Activated CD8-positive, alpha-beta memory T cell treated with anti-CD3 and anti-CD28 coated beads for 24 hours (primary cell): ENCODE measurements at places on chromosomes 7 and 10.

DNA sequence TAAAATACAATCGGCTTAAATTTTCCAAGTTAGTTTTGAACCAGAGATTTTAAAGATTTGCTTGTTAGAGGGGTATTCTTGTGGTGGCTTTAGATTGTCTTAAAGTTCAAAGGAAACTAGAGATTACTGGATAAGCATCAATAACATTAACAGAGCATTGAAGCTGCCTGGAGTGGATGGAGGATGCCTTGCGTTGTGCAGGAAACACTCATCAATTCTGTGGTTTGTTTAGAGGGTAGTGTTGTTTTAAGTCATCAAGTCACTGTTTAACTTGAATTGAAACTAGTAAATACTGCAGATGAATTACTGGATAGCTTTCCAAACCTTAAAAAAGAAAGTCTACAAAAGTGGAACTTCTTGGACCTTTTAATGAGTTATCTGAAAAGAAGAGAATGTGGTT is 218.6 kb downstream of the CELF2 start:
- DNase-seq: no peak

- DNase-seq: no peak
These were observed 125.6 kb upstream of the TBX20 start for GRCh38 chr7:35379481-35379880.

DNA sequence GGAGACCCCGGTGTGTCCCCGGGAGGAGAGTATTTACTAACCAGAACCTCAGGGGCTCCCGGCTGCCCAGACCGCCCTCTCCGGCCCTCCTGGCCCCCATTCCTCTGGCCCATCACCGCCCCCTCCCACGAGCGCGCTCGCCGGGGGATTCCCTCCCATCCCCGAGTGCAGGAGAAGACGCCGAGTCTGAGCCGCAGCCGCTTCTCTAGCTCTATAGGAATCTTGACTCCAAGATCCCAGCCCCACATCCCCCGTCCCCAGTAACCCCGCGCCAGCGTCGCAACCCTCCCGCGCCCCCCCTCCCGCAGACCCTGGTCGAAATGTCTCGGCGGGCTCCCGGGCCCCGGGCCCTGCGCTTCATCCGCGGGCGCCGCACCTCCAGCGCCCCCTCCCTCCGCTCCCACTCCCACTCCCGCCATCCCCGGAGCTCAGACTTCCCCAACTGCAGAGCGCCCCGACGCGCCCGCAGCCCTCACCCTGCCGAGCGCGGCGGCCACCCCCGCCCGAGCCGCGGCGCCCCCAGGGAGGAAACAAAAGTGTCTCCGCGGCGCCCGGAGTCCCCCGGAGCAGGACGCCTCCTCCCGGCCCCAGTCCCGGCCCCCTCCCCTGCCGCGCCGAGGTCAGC is 541 bp downstream of the ELMO1 start:
- no peak for DNase-seq

- no peak for DNase-seq
These were observed 13.6 kb downstream of the CFTR start for GRCh38 chr7:117493460-117493859.

GRCh38 chr10:26464632-26465280 is 26.6 kb downstream of the APBB1IP start:
- no peak for DNase-seq
